Hypothalamus (tissue), 51 donors: ENCODE measurements at places on chromosomes 11 and 22.

DNA sequence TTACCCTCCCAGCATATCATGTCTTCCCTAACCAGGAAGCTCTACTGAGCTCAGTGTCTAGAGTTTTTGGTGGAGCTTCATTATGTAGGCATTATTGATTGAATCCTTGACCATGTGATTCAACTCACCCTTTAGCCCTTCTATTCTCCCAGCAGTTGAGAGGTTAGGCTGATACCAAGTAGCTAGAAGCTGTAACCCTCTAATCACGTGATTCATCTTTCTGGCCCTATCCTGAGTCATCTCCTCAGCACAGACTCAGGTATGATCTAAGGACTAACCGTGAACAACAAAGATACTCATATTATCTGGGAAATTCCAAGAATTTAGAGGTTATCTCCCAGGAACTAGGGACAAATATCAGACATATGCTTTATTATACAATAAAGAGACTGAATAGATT lies 625.5 kb downstream of the JRKL start:
- DNase-seq = no peak

DNA sequence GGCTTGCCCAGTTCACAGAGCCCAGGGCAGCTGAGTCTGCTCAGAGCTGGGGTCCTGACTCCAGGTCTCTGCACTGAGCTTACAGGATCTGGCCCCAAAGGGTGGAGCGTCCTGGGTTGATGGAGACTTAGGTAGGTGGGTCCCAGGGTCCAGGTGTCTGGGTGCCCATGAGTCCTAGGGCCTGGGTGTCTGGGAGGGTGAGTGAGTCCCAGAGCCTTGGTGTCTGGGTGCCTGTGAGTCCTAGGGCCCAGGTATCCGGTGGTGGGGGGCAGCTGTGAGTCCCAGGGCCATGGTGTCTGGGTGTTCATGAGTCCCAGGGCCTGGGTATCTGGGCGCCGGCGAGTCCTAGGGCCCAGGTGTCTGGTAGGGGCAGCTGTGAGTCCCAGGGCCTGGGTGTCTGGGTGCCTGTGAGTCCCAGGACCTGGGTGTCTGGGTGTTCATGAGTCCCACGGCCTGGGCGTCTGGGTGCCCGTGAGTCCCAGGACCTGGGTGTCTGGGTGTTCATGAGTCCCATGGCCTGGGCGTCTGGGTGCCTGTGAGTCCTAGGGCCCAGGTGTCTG lies 1505.6 kb downstream of the BRD1 start:
- DNase-seq = no peak

GRCh38 chr11:2974272-2974671 lies 17.9 kb downstream of the NAP1L4 start:
- DNase-seq = no peak

DNA sequence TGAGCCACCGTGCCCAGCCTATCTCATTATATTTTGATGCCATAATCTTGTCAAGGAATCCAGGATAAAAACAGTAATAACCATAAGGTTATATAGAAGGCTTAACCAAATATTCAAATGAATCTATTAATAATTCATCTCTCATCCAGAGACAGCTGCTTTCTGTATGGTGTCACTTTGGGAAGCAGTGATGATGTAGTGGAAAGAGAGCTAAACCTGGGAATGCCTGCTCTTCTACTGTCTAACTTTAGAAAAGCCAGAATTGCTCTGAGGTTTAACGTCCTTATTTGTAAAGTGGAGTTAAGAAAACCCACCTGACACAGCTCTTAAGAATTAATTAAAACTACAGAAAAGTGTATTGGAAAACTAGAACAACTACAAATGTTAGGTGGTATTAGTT lies 29.3 kb upstream of the OR10D3 start:
- no peak for DNase-seq

DNA sequence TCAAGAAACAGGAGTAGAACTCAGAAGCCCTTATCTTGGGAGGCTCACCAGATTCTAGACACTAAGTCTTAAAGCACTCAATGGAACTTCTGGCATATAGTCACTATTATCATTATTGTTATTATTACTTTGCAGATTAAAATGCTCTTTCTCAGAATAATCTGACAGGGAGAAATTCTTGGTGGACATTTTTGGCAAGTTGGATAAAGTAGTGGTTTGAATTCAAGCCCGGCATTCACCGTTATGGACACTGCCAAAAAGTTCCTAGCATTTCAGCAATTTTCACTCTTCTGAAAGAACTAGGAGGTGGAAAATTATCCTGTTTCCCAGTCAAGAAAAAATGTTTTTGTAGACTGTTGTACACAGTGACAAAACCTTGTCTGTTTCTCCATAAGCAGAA lies 179.6 kb upstream of the ISX start:
- no peak for DNase-seq

DNA sequence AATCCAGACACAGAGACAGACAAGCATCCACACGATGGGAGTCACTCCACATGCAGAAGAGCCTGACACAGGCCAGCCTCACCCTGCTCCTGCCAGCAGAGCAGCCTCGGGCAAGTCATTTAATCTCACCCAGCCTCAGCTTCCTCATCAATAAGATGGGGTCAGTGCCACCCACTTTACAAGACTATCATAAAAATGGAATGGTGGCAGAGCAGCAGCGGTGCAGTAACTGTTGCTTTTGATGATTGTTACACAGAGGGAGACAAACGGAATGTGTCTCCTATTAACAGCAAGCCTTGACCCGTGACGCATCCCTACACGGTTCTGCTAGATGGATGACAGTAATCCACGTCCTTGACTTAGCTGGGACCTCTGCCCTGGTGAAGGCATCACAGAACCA lies 26.0 kb upstream of the ARFGAP3 start:
- no peak for DNase-seq

GRCh38 chr22:39214006-39214382 lies 30.8 kb downstream of the PDGFB start:
- no peak for DNase-seq

DNA sequence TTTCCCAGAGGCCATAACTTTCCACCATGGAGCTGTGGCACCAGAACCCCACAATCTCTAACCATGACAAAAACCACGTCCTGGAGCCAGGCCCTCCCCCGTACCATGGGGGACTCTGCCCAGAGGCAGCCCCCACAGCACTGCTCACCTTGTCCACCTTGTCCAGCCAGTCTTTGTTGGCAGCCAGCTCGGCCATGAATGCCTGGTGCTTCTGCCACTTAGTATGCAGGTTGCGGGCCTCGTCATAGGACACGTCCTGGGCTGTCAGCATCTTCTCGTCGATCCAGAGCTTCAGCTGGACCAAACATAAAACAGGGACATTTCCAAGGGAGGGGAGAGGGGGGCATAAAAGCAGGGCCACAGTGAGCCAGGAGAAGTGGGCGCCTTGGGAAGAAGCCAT lies 20.8 kb upstream of the RBM4B start:
- no peak for DNase-seq

- no peak for DNase-seq
Measured at GRCh38 chr22:31947296-31947695, 3.0 kb downstream of the YWHAH start.

DNA sequence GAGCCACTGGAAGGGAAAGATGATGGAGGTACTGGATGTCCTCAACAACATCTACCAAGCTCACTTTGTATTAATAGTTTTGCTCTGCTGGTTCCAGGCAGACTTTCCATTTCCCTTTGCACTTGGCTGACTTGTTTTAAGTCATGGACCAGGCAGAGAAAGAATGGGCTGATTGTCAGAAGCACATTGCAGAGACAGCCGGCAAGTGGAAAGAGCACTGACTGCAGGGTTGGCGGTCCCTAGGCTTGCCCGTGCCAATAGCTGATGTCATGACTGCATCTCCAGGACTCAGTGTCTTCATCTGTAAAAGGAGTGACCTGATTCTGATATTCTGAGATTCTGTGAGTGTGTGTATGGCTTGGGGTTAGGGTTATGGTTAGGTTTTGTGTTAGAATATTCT lies 20.9 kb upstream of the NNMT start:
- no peak for DNase-seq

DNA sequence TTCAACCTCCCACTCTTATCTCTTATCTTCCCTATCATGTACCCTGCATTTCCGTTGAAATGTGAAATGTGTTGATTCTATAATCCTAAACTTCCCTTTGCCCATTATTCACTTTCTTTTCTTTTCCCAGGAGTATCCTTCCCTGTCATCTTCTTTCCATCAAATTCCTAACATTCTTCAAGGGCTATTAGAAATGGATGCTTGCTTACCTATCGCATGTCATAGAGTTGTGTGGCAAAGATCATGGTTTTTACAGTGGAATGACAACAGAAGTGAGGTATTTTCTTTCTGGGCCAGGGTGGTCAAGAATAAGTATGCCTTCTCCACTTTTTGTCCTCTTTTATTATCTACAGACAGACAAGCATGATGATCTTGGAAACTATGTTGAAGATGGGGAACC lies 124.4 kb upstream of the SLC5A12 start:
- no peak for DNase-seq

DNA sequence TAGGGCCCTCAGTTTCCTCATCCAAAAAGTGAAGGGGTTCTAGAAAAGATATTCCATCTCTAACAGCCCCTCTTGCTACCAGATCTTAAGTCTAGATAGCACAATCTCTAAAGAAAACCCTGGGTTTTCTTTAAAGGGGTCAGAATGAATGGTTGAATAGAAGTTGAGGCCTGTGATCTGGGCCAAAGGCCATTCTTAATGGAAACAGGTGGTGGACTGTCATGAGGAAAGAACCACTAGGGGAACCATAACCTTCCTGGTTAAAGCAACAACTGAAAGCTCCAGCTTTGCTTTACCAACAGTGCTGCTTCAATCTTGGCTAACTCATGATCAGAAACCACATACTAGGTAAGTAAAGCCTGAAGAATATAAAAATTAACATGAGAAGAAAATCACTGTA lies 1.8 kb downstream of the CELF1 start:
- no peak for DNase-seq
